Activated naive CD8-positive, alpha-beta T cell treated with anti-CD3 and anti-CD28 coated beads, Interleukin-2, amount 10 ng/mL, durations not matched to agents 7 days and 5 days (primary cell): ENCODE measurements at places on chromosomes 12 and 14. TPM values are rescaled to one million over a fixed set of nuclear protein-coding genes. Genes with fewer than 3 reads are reported as not detected.

TMEM253 gene
- not detected for total RNA-seq

CCDC197 gene
- total RNA-seq, result 0.25 TPM

CIROP gene
- total RNA-seq, result not detected

DNAAF2 gene
- 8.0 TPM for total RNA-seq

C12orf76 gene
- 22.1 TPM for total RNA-seq

AGAP2 gene
- 71.6 TPM for total RNA-seq

STAC3 gene
- total RNA-seq, result 10.7 TPM

DNA sequence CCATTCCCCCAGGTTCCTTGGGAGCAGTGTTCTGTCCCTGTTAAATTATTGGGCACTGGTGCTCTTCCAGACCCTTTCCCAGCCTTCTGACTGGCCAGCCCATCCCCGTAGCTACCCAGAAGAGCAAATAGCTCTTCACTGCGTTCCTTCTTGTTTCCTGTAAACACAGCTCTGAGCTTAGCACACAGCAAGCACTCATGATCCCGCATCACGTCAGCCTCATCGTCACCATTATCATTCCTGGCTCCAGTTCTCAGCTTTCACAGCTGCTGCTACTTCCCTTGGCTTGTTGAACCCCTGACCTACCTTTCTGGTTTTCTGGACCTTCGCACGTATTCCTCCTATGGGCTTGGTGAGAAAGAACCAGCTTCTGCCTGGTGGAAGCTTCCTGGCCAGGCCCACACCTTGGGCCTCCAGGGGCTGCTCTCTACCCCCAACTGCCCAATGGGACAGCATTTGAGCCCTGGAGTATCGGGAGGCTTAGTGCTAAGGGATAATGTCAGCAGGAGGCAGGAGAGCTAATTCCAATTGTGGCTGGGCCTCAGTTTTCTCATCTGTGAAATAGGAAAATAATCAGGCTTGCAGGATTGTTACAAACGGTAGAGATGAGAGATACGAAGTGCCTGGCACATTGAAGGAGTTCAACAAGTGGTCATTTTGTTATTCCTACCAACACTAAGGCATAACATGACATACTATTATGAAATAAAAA, 22.6 kb upstream of the PAPOLA start:
- no peak for DNase-seq

GRCh38 chr12:14810953-14811483, 3.0 kb downstream of the SMCO3 start:
- no peak for DNase-seq

- no peak for DNase-seq
Observed at GRCh38 chr12:10590966-10591365, 22.4 kb downstream of the MAGOHB start.

DNA sequence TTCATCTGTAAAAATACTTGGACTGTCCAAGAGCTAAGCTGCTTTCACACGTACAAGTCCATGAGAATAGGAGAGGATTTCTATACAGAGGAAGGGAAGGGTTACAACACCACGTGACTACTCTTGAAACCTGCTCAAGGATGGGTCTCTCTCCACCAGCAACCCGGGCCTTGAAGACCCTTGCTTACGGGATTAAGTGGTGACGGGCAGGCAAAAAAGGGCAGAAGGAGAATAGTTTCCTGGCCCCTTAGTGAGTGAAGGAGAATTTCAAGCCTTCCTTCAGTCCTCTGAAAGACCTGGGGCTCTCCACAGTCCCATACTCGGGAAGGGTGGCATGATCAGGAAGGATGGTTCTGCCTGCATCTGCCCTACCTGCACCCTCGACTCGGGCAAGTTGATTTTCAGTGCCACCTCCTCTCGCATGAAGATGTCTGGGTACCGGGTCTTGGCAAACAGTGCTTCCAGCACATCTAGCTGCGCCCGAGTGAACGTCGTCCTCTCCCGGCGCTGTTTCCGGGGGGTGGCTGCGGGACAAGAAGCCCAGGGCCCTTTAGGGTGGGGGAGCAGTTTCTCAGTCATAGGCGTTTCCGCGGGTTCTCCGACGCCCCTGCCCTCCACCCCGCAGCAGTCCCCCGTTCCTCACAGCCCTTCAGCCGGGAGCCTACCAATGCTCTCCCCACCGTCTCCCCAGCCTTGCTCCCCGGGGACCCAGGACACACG, 6.3 kb downstream of the OTX2 start:
- DNase-seq, result no peak

- DNase-seq, result no peak
Observed at GRCh38 chr12:101663298-101663697, 34.1 kb upstream of the CHPT1 start.

GRCh38 chr12:94701711-94702110, 51.4 kb upstream of the TMCC3 start:
- no peak for DNase-seq

GRCh38 chr12:99232324-99232723, 415.2 kb upstream of the GARIN6 start:
- no peak for DNase-seq

GRCh38 chr14:22509751-22510300, 79.2 kb downstream of the DAD1 start:
- no peak for DNase-seq

DNA sequence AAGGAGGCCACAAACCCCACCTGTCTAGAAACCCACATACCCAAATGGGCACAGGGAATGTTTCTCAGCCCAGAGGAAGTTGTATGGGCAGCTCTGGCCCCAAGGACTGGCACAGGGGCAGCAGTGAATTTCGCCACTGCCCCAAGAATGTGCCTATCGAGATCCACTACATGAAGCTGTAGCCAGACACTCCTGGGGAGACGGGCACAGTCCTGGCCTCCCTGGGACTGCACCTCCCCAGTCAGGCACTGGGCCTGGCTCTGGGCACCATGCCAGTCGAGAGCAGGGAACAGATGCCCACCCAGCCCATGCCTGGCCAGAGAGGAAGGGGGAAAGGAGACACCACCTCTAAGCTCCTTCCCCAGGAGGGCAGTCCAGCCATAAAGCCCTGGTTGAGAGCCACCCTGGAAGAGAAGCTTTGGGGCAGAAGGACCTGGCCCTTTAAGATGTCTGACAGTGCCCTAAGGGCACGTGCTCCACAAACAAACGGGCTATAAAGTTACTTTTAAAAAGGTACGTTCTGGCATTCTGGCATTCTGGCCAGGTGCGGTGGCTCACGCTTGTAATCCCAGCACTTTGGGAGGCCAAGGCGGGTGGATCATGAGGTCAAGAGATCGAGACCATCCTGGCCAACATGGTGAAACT, 8.4 kb downstream of the ADCY6 start:
- no peak for DNase-seq
